ENCODE measurements at places on chromosomes 5 and 9.
A peak's percentile ranks its signal among the peaks of the same experiment; 100 is the strongest.

- no peak for DNase-seq
Measured at GRCh38 chr9:136173648-136174290, 31.2 kb downstream of the LHX3 start.

- no peak for DNase-seq
Measured at GRCh38 chr9:33318225-33318624, 27.9 kb downstream of the NFX1 start.

DNA sequence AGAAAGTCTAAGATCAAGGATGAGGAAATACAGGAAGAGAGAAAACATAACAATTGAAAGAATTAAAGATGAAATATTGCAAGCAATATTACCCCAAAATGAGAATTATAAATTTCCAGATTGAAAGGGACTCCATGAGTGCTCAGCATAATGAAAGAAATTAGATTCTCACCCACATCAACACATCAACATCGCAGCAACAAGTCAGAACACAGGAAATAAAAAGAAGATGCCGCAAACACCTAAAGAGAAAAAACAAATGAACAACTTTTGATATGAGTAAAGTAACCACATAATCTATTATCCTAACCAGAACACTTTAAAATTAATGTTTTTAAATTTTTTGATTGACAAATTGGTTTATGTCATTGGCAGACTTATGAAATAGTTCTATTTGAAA is 318.3 kb upstream of the PTGER4 start:
- no peak for DNase-seq

GRCh38 chr5:163089926-163090325 is 347.5 kb upstream of the CCNG1 start:
- DNase-seq: no peak

- no peak for DNase-seq
Measured at GRCh38 chr9:134519375-134520070, 122.1 kb upstream of the COL5A1 start.

GRCh38 chr9:82254646-82255367 is 266.2 kb downstream of the SPATA31D1 start:
- DNase-seq: no peak

GRCh38 chr9:34246453-34246852 is 67.6 kb downstream of the UBAP1 start:
- no peak for DNase-seq

- no peak for DNase-seq
Measured at GRCh38 chr9:117535434-117535833, 120.6 kb upstream of the ASTN2 start.

- no peak for DNase-seq
Measured at GRCh38 chr9:76634356-76635054, 129.7 kb upstream of the PCA3 start.

DNA sequence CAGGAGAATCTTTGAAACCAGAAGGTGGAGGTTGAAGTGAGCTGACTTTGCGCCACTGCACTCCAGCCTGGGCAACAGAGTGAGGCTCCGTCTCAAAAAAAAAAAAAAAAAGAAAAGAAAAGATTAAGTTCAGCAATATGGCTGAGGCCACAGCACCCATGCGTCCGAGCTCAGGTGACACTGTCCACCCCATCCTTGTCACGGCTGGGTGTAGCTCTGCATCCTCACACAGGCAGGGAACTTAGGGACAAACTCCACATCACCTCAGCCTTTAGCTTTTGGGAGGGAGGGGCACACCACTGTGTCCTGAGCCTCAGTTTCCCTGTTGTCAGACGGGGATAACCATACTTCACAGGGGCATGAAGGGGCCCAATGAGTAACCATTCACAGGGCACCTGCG is 15.5 kb downstream of the FGD3 start:
- DNase-seq: no peak

- DNase-seq: no peak
Measured at GRCh38 chr9:103281126-103281525, 286.0 kb downstream of the CYLC2 start.

DNA sequence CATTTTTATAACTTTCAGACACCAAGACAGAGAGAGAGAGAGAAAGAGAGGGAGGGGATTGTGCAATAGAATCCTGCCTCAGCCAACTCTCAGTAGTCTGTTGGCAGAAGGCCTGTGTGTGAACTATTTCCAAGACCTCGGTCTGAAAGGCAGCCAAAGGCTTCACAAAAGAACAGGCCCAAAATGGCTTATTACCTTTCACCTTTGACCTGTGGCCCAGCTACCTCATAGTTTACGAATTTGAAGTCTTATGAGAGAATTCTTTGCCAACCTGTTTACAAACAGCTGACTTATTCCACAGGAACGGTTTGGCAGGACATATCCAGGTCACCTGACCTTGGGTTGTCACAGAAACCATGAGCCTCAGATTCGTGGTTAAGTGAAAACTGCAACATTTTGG is 48.6 kb downstream of the NR2F1-AS1 start:
- peak; percentile 64 for DNase-seq

DNA sequence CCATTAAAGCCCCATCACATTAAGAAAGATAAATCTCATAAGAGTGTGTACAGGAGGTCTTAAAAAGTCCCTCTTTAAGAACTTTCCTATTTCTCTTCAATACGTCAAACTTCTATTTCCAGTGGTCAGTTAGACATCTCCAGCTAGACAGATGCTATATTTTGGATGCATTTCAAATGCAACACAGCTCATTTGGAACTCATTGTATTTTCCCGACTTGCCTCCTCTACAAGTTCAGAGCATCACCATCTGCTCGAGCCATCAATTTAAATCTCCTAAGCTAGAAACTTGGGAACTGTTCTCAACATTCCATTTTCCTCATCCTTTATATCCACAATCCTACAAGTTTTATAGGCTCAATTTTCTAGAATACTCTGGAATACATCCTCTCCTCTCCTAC is 3.2 kb upstream of the UHRF2 start:
- no peak for DNase-seq

DNA sequence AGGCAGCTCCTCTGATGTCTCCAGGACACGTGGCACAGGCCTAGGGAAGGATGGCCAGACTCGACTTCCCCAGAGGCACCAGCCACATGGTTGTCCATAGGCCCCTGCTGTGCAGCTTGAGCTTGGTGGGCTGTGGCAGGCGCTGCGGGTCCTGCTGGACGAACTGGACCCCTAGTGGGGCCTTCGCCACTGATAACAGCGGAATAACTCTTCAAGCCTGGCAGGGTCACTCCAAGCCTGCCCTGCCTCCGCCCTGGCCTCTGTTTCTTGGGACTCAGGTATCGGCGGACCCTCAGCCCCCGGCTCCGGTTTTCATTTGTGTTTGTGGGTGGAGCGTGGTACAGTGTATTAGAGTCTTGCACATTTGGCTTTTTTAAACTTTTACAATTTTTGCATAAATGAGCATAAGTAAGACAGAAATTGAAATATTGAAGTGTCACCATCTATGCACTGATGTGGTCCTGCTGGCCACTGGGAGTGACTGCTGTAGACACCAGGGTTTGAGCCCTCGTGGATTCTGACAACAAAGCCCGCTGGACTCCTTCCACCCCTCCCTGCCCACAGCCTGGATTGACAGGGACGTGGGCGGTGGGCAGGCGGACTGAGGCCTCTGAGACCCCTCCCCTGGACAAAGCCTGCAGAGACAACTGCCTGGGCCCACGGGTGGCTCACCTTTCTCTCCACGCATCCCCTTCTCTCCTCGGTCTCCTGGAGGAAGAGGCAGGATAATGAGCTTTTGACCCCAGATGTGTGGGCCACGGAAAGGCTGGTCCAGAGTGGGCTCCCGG is 3.8 kb downstream of the FCN1 start:
- no peak for DNase-seq

DNA sequence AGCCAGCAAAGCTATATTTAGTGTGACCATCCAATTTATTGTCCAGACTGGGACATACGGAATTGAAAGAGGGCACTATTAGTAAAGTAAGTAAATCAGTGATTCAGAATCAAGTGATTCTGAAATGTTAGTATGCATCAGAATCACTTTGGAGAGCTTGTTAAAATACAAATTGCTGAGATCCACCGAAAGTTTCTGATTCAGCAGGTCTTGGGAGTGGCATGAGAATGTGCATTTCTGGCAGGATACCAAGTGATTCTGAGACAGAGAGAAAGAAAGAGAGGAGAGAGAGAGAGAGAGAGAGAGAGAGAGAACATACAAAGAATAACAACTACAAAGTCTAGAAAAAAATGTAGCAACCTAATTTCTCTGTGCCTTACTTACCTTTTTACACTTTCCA is 65.4 kb upstream of the ASTN2 start:
- no peak for DNase-seq

GRCh38 chr5:147751156-147751830 is 31.2 kb downstream of the JAKMIP2 start:
- no peak for DNase-seq

DNA sequence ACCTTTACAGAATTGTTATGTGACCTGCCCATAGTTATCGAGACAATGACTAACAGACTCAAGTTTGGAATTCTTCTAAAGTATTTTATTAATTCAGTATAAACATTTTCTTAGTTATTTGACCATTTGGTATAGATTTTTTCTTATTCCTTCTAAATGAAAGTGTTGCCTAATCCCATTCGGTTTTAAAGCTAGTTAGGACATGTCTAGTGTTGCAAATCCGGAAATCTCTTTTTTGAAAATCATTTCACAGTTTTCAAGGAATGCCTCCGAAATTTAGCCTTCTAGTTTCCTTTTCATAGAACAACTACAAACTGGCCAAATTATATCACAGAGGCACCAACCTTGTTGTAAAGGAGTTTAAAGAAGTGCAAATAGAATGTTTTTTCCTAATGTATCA is 171.8 kb downstream of the XRCC4 start:
- DNase-seq: no peak

- no peak for DNase-seq
Measured at GRCh38 chr5:136769093-136769492, 403.7 kb upstream of the TRPC7 start.

- DNase-seq: no peak
Measured at GRCh38 chr5:177354711-177355110, 3.0 kb upstream of the RGS14 start.

DNA sequence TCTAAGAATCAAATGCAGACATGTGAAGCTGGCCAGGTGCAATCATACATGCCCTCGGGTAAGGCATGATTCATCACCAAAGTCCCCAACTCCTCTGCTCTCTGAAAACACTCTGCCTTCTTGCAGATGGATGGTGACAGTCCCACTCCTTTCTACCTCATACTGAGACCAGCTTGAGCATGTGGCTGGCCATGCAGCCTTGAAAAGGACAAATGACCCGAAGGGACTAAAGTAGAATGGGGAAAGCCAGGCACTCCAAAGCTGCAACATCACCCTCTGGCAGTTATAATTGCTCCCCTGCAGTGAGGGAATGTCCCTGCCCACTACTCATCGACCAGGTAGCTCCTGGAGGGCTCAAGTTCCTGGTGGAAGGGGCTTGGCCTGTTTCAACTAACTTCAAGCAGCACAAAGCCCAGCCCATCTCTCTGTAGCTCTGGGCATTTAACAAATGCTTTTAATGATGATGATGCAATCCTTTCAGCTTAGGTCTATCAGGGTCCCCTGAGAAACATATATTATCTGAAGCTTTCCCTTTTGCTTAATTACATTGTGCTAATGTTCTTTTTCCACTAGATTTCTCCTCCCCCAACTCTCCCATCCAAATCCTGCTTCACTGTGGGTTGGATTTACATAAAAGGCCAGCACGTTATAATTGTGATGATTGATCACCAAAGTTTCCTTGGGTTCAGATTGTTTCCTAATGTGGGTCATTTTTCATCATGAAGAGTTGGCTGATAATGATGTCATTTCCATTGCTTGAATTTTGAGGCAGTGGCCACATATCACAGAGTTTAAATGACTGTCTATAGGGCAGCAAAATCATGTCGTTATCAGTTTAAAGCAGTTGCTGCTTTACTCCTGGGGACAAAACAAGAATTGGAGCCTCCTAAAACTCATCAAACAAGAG is 436.5 kb upstream of the SLC30A5 start:
- no peak for DNase-seq

- no peak for DNase-seq
Measured at GRCh38 chr9:89515416-89515815, 17.5 kb upstream of the SEMA4D start.

GRCh38 chr5:120088836-120089235 is 375.3 kb upstream of the PRR16 start:
- DNase-seq: no peak

DNA sequence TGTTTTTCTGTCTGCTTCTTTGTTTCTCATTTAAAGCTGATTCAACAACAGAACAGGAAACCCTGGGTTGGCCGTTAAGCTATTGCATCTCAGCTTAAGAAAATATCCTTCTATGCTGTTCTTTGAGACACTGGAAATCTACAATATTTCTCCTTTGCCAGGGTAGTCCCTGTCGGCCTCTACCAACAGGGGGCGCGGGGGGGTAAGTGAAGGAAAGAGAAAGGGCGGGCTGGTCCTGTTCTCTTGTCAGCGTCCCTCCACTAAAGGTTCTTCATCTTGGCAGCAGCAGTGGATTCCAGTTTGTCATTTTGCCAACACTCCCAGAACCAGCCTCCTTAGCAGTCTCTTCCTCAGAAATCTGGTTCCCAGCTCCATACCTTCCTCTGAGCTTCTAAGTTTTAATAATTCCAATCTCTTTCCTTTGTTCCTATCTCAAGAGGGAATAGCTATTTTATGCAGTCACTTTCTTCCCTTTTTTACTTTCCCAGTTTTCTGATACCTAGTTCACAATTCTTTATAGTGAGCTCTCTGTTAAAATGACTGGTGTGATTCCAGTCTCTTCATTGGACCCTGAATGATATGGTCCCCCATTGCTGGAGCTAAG is 222.3 kb downstream of the GLIS3 start:
- no peak for DNase-seq

GRCh38 chr5:9373571-9373970 is 172.3 kb downstream of the SEMA5A start:
- DNase-seq: no peak

DNA sequence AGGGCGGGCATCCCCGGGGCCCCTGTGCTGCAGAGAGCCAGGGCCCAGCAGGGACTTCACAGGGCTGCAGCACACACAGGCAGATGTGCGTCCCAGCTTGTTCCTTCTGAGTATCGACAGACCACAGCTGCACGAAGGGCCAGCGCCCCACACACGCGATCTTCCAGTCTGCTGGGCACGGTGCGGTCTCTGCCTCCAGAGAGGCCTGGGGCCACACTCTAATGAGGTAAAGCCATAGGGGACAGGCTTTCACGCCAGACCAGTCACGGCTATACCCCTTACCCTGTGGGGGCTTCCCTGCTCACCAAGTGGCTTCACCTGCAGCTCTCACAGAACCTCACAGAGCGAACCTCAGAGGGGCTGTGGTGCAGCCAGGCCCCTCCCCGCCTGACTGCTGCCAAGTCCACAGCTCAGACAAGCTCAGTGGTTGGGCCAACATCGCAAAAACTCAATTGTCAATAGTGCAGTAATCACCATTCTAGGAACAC is 82.2 kb downstream of the SHB start:
- DNase-seq: no peak

- DNase-seq: no peak
Measured at GRCh38 chr5:127451096-127451495, 66.3 kb upstream of the PRRC1 start.

- peak; percentile 19 for DNase-seq
Measured at GRCh38 chr9:96071076-96071814, 195.8 kb downstream of the ERCC6L2 start.

Data from dermis microvascular lymphatic vessel endothelial cell (primary cell).